Naive thymus-derived CD8-positive, alpha-beta T cell (primary cell): ENCODE measurements at places on chromosomes 7 and 10. TPM values are rescaled to one million over a fixed set of nuclear protein-coding genes. Genes with fewer than 3 reads are reported as not detected.

DNA sequence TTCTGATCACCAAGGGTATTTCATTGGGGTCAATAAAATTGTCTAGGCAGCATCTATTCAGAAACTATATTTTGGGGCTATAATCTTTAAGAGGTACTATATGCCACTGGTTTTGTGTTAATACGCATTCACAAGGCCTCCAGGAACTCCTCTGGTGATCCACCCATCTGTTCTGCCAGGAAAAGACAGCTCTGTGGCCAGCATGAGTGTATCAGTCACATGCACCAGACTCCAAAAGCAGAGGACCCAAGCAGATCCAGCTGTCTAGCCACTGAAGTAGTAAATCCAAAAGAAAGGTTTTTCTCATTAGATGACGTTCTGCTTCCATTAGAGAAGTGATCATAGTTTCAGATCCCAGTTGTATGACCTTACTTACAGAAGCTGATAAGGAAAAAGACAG lies 199.6 kb upstream of the CELF2 start:
- no peak for DNase-seq

- DNase-seq, result no peak
Observed at GRCh38 chr7:42426163-42426562, 189.2 kb upstream of the GLI3 start.

GRCh38 chr10:9957351-9957750 lies 1060.3 kb upstream of the CELF2 start:
- no peak for DNase-seq

- no peak for DNase-seq
Observed at GRCh38 chr7:31123726-31124125, 71.6 kb downstream of the ADCYAP1R1 start.

Gene ORAI2
- 35.9 TPM for polyA plus RNA-seq

Gene ZNF777
- polyA plus RNA-seq, result 3.6 TPM
